ENCODE measurements at places on chromosomes 1 and 21.

- DNase-seq = no peak
Observed at GRCh38 chr1:78561856-78562255, 58.4 kb upstream of the IFI44L start.

GRCh38 chr1:80910426-80910825, 890.3 kb upstream of the ADGRL2 start:
- DNase-seq = no peak

DNA sequence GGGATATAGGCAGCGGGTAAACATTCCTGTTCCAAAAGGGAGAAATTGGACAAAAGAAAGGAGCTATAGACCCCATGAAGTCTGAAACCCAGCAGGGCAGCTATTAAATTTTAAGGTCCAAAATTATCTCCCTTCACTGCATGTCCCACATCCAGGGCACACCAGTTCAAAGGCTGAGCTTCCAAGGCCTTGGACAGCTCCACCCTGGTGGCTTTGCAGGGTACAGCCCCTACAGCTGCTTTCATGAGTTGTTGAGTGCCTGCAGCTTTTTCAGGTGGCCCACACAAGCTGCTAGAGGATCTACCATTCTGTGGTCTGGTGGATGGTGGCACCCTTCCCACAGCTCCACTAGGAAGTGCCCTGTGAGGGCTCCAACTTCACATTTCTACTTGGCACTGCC, 662.5 kb upstream of the PKN2 start:
- no peak for DNase-seq

DNA sequence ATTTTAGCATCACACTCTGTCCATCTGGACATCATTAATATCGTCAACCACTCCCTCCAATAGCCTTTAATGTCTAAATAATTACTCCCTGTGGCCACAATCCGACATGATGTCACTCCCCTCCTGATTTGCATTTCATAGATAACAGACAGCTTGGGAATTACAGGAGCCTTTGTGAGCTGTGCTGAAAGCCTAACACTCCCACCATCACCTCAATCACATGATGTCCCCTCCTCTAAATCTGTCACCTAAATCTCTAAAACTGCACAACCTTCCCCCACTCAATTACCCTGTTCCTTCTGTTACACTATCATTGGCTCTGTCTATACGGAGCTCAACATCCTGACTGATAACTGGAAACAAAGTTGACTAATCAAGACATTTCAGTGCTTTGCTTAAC, 14.3 kb downstream of the NHLH2 start:
- DNase-seq = no peak

DNA sequence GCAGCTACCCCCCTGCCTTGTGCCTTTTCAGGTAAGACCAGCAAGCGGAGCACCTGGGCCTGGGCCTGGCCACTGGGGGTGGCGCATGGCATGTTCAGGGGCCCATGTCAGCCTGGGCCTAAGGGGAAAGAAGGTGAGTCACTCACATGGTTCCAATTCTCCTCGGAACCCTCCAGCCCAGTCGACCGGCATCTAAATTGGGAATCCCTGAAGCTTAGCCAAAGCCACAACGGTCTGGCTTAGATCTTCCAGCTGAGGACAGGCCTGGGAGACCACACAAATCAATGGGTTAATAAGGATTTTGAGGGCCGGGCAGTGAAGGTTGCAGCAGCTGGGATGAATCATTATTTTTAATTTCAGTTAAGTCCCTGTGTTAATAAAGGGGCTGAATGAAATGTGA, 145.1 kb upstream of the SMYD2 start:
- no peak for DNase-seq

DNA sequence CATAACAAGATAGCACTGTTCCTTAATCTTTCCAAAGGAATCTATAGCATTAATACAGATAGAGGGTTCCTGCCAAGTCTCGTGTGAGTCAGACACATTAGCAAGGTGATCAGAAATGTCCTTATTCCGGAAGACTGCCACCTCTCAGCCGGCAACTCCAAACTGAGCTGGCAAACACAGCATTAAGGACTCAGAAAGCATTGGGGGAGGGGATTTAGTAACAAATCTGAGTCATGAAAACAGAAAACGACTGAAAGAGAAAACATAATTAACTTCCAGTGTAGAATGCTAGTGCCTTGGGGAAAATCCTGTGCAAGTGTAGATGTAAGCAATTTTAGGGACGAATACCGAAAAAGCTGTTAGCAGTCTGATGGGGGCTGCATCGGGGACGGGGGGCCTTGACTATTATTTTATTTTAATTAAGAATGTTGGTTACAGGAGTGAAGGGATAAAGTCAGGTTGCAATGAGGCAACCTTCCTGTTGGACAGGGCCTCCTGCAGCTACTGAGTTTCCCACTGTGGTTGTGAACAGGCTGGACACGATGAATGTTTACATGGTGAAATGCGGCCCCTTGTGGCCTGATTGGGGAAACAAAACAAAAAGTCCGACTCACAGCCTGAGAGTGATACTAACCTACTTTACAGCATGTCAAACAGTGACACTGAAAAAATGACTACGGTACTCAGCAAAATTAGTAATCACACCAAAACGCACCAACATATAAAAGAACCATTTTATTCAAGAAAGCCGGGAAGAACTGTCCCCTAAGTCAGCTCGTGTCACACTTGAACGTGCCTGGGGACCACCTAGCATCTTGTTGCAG, 20.7 kb downstream of the MIS18A start:
- no peak for DNase-seq

GRCh38 chr1:230465691-230466090, 39.6 kb upstream of the PGBD5 start:
- no peak for DNase-seq

- DNase-seq = no peak
Observed at GRCh38 chr1:110440877-110441276, 10.1 kb upstream of the PROK1 start.

DNA sequence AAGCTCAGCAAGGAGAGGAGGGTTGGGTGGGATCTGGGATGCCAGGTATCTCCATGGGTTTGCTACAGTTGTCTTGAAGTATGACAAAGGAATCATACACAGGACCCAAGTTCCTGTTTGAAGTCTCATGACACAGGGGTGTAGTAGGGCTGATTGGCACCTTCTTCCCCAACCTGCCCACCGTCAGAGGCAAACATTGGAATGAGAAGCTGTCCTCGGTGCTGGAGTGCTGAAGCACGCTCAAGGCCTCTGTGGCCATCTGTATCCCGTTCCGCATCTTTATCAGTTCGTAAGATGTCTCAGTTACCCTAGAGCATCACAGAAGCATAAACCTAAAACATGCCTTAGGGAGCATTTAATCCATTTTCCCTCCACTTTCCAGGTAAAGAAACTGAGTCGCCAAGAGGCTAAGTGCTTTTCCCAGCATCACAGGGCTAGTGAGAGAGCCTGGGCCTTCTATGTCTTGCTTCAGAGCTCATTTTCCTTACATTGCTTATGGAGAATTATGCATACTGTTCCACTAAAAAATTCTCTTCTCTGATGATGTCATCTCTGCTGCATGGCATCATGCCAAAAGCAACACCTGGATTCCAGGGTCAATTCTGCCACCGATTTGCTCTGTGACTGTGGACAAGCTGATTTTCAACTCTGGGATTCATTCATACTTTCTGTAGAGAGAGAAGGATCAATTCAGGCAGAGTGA, 34.2 kb downstream of the VWA5B1 start:
- no peak for DNase-seq

DNA sequence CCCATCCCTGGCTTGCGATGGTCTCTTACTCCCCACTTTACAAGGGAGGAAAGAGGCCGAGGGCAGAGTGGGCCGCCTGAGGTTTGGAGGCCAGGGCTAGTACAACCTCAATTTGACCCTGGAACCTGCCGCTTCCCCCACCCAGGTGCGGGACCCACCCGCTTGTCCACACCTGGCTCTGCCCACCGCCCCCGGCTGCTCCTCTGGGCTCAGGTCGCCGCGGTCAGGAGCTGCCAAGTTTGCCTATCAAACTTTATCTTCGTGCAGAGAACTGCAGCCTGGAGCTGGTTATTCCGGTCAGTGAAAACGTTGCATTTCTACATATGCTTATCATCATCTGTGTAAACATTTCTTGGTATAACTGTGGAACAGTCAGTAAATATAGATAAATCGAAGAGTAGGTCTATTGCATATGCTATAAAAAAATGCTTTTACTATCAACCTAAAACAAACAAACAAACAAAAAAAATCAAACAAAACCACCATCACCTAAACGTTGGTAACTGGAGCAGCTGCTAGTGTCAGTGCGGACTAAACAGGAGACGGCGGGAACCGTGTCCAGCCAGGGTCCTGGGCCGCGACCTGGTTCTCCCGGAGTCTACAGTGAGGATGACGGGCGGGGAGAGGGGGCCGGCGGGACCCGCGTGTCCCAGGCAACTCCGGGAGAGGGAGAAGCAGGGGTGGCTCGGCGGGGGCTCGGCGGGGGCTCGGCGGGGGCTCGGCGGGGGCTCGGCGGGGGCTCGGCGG, 906 bp upstream of the ADARB1 start:
- no peak for DNase-seq

DNA sequence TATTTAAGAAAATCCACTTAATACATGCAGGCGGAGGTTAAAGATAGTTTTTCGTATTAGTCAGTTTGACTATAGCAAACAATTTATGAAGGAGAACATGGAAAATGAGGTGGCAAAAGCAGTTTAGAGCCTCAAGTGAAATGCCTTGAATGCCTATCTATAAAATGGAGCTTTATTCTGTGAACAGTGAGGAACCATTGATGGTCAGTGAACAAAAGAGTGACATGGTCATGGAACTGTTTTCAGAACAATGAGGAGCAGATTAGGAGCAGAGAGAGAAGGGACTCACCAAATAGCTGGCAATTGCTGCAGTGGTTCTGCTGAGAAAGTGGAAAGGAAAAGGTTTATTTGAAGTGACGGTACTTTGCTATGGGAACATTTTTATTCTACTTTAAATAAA, 299.8 kb downstream of the DUSP10 start:
- no peak for DNase-seq

- peak; percentile 27 for DNase-seq
Observed at GRCh38 chr1:52632732-52633290, at the start of gene SHISAL2A. Gene SHISAL2A, plus strand, starts transcription at chr1:52633168. Its CDS starts 326 bp downstream, at chr1:52633494.

- no peak for DNase-seq
Observed at GRCh38 chr1:92563457-92564216, 76.9 kb upstream of the GFI1 start.

DNA sequence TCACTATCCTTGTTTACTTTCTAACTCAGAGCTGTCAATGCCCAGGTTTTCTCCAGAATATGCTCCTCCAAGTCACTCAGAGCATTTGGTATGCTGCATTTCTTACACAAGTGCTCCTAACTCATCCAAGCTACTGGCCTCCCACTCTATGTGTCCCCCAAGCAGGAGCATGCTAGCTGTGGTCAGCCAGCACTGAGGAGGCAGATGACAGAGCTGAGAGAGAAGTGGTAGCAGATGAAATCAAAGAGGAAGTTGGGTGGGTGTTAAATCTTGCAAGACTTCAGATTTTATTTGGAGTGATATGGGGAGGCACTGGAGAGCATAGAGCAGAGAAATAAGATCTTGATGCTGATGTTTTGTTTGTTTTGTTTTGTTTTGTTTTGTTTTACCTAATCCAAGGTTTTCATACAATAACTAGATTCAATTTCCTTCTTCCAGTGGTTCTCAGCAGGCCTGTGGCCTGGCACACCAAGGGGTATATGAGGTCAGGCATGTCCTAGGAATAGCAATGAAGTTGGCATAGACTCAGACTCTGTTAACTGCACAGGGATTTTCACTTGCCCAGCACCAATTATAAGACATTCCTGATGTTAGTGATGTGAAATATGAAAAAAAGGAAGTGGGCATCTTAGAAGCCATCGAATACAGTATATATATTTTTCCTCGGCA, 3.1 kb upstream of the PGBD5 start:
- no peak for DNase-seq

GRCh38 chr1:2300851-2301606, 72.9 kb downstream of the SKI start:
- peak; percentile 83 for DNase-seq

DNA sequence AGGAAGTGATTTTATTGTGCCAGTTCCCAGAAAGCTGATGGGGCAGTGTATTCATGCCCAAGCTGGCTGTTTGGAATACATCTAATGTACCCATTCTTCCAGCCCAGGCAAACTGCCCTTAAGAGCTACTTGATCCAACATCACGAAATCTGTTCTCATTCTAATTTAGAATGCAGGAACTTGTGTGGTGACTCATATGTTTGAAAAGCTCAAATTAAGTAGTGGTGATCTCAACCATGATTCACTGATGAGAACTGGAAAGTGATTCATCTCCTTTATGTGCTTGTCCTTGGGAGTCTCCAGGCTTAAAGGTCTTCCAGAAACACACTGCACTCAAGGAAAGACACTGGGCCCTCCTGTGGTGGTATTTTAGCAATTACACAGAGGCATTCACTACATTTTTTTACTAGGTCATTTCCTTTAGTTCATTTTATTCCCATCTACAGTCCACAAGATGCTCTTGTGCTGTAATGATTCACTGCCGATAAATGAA, 65.4 kb downstream of the RPE65 start:
- no peak for DNase-seq

DNA sequence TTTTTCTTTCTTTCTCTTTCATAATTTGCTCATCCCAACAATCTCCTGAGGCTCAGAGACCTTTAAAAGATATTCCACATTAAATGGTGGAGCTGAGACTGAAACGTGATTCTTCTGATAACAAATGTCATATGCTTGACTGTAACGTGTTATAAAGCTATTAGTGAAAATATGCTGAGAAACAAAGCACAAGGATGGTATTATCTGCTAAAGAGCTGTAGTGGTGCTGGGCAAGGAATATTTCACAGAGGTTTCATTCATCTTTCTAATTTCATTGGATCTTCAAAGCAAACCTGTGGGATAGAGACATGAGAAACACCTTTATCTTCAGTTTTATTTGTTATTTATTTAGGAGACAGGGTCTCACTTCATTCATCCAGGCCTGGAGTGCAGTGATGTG, 98.1 kb upstream of the WLS start:
- DNase-seq = no peak

GRCh38 chr1:225565847-225566246, 87.1 kb downstream of the ENAH start:
- no peak for DNase-seq

- DNase-seq = no peak
Observed at GRCh38 chr1:54355931-54356679, 50.1 kb downstream of the SSBP3 start.

DNA sequence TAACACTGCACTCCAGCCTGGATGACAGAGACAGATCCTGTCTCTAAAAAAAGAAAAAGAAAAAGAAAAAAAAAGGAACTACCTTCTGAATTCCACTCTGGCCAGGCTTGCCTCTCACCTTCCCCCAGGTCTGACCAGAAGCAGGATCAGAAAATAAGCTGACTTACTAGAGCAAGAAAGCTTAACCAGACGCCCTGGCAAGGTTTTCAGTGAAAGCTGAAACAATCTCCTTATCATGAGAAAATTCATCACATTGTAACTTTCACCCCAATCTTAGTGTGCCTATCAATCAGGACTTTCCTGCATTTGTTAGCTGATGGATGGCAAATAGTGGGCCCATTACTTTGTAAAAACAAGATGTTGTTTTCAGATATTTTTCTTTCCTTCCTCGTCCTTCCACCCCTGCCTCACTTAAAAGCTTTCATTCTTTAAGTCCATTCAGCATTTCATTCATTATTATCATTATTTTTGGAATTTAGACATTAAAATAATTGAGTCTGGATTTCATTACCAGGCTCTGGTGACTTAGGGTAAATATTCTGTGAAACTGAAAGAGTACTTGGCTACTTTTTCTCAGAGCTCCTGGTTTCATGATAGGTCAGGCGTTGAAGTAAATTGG, 96.5 kb upstream of the CD34 start:
- DNase-seq = no peak

Measured in activated CD8-positive, alpha-beta memory T cell treated with anti-CD3 and anti-CD28 coated beads for 4 hours (primary cell).